CD8-positive, alpha-beta memory T cell (primary cell): ENCODE measurements at places on chromosomes 6 and 20.
A peak's percentile ranks its signal among the peaks of the same experiment; 100 is the strongest.

DNA sequence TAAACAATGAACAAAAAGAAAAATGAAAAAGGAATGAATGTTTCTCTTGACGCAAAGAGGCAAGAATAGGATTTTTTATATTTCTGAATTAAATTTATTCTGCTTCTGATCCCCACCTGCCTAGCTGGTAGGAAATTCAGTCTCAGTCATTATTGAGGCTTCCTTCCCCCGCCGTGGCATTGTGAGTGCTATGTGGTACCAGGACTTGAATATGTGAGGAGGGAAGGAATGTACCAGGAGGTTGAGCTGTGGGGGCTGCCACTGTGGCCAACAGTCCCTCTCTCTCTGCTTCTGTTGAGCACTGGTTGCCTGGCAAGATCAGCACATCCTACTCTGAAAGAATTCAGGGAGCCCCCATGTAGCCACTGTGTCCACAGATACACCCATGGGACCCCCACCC is 368.1 kb upstream of the JARID2 start:
- no peak for DNase-seq

DNA sequence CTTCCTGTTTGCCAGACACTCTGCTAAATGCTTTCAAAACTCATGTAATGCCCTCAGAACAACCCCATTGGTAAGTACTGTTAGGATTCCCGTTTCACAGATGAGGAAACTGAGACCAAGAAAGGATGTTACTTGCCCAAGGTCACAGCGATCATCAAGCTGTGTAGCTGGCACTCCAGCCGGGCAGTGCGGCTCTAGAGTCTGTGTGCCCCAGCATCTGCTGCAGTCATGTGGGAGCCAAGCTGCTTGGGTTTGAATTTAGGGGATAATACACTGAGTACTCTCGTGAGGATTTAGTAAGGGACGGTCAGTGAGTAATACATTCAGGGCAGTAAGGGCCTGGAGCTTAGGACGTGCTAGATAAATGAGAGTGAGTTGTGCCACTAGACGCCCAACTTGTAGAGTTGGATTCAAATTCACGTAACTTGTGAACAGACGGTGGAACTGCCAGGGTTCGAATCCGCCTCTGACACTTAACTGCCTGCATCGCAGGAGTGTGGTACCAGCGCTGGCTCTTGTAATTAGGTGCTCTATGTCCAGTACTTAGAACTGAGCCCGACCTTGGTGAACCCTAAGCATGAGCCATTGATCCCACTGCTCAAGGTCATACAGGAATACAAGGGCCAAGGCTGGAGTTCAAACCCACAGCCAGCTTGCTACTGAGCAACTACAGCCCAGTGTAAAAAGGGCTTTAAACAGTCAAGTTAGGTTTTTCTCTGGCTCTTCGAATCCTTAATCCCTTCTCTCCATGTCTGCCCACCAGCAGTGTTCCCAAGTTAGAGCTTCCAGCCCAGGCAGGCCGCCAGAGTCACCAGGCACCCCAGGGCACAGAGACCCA is 70.2 kb downstream of the EYA2 start:
- DNase-seq: no peak

DNA sequence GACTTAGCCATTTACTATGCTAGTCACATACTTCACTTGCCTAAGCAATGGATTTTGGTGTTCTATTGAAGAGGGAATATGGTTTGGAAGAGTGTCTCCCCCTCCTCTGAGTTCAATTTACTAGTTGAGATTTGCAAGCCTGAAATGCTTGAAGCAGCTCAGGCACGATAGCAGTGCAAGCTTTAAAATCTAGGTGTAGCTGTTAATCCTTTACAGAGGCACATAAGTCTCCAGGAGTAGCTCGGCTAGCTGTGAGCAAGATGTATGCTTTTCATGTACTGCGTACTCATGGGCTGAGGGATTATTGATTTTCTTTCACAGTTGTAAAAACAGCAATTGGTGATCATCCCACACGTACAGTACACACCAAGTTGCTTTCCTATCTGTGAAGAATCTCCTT is 726 bp downstream of the FLRT3 start:
- DNase-seq: no peak

GRCh38 chr6:144659202-144660182 is 374.4 kb downstream of the UTRN start:
- DNase-seq: no peak

GRCh38 chr20:31638317-31638716 is 605 bp downstream of the COX4I2 start:
- no peak for DNase-seq

- DNase-seq: no peak
Observed at GRCh38 chr6:108446629-108447150, 114.0 kb upstream of the FOXO3 start.

GRCh38 chr6:168116975-168117899 is 38.2 kb upstream of the FRMD1 start:
- no peak for DNase-seq

DNA sequence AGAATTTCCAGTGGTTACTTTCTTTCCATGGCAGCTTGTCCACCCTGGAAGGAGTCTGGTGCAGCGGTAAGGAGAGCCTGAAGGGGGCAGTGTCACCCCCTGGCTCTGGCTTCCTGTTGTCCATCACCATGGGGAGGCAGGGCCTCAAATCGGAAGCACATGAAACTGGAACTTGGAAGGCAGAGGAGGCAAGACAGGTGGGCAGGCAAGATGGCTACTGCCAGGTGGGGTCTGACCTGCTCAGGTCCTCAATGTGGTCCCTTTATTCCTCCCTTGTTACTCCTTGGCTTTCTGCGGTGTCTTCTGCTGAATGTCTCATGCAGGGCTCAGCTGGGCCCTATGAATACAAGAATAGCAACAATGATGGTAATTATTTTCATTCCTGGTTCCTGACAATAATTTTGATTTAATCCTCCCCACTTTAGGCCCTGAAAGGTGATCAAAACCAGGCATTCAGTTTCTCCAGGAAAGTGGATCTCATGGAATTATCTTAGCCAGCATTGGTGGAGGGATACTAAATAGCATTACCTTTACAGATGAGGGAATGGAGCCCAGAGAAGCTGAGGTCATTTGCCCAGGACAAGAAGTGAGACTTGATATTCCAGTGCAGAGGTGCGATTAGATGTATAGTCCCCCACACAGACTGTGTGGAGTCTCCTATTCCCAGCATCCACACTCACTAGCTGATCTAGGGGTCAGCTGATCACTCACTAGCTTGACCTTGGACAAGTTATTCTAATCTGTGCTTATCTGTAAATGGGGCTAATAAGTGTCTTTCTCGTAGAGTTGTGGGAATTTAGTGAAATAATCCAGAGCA is 17.6 kb upstream of the SNAI1 start:
- DNase-seq: no peak

DNA sequence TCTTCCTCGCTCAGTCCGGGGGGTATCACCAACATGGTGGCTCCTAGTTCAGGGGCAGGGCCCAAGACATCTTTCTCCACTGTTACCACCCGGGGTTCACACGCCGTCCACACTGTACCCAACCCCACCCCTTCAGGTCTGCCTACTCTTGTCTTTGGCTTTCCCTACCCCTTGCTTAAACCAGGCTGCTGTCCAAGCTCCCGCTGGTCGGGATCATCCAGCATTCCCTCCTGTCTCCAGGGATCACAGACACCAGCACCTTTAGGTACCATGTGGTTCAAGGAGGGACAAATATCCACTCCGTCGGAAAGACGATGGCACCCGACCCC is 395 bp downstream of the NELFE start:
- DNase-seq: no peak

- DNase-seq: no peak
Observed at GRCh38 chr6:46421939-46422338, 69.3 kb downstream of the RCAN2 start.

DNA sequence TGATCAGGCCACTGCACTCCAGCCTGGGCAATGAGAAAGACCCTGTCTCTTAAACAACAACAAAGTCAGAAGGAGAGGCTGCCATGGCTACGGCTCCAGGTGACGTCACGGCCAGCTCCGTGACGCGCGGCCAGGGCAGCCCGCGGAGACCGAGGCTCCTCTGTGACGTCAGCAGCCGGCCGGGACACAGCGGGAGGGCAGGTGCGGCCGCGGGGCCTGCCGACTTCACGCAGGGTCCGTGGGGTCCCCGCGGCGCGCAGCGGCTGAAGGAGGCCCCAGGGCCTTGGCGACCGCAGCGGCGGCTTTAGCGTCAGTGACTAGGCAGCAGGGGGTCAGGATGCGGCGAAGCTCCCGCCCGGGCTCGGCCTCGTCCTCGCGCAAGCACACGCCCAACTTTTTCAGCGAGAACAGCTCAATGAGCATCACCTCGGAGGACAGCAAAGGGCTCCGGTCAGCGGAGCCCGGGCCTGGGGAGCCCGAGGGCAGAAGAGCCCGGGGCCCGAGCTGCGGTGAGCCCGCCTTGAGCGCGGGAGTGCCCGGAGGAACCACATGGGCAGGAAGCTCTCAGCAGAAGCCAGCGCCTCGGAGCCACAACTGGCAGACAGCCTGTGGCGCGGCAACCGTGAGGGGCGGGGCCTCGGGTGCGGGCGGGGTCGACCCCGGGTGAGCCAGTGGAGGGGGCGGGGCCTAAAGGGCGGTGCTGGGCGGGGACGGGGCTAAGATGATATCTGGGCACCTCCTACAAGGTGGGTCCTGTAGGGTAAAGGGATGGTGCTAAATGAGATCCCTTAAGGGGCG is at the start of gene SPAG4:
Gene SPAG4 (plus strand): TSS at position 163 of the 798 bp plus-strand sequence. CDS start 175 bp downstream, at position 338.
- DNase-seq: peak; percentile 100

GRCh38 chr6:111074311-111074710 is 13.0 kb upstream of the SLC16A10 start:
- no peak for DNase-seq

- DNase-seq: no peak
Observed at GRCh38 chr6:1729133-1729749, 119.5 kb downstream of the FOXC1 start.

DNA sequence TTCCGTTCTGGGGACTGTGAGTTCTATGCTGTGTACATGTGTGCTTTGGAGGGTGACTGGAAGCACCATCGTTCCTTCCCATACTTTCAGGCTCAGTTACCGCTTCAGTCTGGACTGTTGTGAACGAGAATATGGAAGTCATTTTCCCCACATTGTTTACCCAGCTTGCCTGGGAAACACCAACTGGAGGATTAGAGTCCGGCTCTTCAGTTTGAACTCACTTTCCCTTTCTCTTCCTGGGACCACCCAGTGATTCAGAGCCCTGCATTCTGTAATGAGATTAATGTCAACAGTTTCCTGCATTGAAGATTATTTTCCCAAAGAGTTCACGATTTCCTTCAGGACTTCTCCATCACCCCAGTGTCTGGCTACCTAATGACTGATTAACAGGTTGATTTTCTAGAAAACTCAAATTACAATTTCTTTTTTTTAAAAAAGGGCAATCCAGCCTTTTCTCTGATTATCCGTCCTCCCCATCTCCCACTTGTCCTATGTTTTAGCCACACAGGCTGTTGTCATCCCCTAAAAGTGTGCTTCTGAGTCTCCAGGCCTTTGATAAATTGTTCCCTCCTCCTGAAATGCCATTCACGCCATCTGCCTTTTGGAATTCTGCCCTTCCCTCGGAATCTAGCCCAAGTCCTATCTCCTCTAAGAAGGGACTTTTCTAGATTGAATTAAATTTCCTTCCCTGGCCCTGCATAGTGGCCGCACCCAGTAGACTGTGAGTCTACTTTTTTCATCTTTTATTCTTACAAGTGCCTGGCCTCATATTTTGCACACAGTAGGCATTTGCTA is 3.3 kb upstream of the TAGAP start:
- no peak for DNase-seq

GRCh38 chr6:101178748-101179147 is 214.8 kb upstream of the GRIK2 start:
- DNase-seq: no peak

GRCh38 chr20:45253261-45253660 is 1.1 kb downstream of the SLPI start:
- no peak for DNase-seq

GRCh38 chr6:125795301-125795700 is 4.5 kb downstream of the NCOA7 start:
- DNase-seq: no peak

DNA sequence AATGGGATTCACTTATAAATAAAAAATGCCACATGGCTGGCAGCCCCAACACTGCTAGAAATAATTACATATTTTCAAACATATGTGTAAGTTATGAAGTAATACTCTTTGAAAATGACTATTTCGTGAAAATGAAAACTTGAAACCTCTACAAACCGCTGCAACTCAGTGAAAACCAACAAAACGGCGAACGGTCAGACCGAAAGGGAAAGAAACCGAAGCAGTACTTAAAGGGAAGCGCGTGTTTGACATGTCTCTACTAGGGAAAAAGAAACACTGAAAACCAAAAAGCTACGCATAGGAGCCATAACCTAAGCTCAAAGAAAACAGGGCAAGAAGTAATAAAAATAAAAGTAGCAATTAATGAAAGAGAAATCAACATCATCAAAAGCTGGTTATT is 121.0 kb upstream of the GGTLC1 start:
- DNase-seq: peak; percentile 3

DNA sequence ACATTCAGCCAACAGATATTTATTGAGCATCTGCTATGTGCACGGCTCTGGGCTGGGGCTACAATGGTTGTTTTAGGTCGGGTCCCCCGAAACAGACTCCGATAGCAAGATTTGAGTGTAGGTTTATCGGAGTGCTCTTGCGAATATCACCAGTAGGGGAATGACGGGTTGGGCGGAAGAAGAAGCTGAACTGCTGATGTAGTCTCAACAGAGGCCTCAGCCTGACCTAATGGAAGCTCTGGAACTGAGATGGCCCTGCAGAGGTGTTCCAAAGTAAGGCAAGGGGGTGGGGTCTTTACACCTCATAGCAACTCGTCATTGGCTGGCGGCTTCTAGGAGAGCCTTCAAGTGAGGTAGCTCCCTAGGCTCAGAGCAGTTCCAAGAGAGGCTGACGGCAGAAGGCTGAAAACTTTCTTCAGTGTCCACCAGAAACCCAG is 1.1 kb downstream of the L3MBTL1 start:
- no peak for DNase-seq

GRCh38 chr6:16437095-16437494 is 198.7 kb downstream of the GMPR start:
- DNase-seq: no peak

DNA sequence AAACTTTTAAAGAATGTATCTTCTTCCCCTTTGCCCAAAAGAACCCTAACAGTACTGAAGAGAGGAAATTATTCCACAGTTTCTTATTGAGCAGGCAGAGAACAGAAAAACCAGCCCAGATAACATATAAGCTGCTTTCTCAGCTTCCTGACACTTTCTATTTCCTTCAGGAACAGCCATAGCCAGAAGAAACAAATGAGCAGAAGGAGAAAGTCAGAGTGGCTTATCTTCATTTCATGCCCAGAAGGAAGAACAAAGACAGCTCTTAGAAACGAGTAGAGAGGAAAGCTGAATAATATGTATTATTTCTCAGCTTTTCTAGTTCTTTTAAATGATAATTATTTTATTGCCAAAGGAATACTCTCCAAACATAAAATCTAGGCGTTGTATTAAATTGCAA is 793.7 kb downstream of the GRIK2 start:
- DNase-seq: no peak

GRCh38 chr20:22382742-22383141 is 201.6 kb downstream of the FOXA2 start:
- no peak for DNase-seq
